ENCODE measurements at places on chromosomes 16 and 17.

- no peak for DNase-seq
These were observed 88.5 kb downstream of the SMG6 start for GRCh38 chr17:2214929-2215615.

GRCh38 chr17:43316522-43317142 lies 82.2 kb upstream of the ARL4D start:
- DNase-seq = no peak

DNA sequence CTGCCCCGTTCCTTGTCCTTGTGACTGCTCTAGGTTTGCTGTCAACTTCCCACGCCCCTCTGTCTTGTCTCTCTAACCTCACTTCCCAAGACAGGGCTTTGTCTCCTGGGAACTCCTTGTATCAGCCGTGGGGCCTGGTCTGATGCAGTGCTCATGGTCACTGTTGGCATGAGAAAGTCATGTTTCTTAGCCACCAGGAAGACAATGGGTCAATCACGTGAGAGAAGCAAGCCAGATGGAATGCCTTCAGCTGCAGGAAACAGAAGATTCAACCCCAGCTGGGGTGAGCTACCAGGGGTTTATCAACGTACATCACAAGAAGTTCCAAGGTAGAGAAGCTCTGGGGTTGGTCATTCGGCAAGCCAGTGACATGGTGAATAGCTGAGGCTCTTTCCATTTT lies 116.6 kb downstream of the IRF8 start:
- no peak for DNase-seq

GRCh38 chr17:78241277-78242023 lies 10.0 kb downstream of the TMEM235 start:
- no peak for DNase-seq

DNA sequence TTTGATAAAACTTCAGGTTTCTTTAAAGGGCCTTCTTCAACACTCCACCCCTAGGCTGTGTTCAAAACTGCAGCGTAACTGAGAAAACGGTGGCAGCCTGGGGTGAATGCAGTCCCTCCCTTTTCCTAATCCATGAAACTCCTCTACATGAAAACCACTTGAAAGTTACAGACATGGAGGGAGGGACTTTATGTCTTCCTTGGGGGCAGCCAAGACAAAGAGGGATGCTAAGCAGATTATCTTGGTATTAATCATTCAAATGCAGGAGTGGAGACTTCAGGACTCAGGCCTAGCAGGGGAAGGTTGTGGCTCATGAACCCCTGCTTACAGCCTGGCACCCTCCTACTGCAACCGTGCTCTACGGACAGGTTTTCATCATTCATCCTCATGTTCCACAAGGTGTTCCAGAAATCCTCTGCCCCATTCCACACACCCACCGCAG lies 46.8 kb downstream of the RNF112 start:
- no peak for DNase-seq

DNA sequence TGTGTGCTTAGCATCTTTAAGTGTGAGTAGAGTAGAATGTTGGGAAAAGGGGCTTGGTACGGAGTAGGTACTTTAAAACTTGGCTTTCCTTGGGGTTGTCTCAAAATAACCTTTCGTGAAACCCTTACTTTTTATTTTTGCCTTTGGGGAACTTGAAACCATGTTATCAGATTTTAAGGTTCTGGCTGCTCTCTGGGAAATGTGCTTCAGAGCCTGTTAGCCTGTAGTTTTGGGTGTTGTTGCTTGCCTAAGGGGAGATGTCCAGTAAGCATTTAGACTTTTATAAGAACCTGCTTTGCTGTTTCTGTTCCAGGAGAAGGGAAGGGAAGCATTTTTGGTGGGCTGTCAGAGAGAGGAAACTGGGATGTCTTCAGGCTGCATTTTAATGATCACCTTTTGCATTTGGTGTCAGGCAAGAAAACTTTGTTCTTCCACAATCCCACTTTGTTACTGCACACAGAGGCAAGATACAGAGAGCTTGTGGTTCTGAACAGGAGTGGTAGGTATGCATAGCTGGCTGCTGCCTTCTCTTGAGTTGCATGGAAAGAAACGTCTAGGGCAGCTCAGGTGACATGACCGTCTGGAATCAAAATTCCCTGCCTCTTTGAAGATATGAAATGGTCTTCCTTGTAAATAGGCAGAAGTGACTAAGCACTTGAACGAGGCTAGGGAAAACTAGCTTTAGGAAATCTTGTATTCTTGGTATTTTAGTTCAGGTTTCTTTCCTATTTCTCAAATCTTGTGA lies 1.7 kb downstream of the RABEP1 start:
- DNase-seq = no peak

- no peak for DNase-seq
These were observed 58.0 kb upstream of the HNF1B start for GRCh38 chr17:37802712-37803416.

DNA sequence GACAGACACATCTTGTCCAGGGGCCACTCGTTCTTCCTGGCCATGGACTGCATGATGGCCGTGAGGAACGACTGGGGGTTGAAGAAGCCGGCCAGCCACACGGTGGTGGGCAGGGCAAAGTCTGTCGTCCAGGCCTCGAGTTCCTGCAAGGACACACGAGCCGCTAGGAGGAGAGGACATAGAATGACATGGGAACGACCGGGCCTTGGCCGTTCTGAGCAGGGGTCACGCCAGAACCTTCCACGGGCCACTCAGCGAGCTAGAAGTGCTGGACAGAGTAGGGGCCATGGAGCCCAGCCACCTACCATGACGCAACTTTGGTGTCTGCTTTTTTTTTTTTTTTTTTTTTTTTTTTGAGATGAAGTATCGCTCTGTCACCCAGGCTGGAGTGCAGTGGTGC lies 47.0 kb downstream of the PGS1 start:
- no peak for DNase-seq

GRCh38 chr16:84096447-84097005 lies 20.2 kb downstream of the MBTPS1 start:
- DNase-seq = no peak

DNA sequence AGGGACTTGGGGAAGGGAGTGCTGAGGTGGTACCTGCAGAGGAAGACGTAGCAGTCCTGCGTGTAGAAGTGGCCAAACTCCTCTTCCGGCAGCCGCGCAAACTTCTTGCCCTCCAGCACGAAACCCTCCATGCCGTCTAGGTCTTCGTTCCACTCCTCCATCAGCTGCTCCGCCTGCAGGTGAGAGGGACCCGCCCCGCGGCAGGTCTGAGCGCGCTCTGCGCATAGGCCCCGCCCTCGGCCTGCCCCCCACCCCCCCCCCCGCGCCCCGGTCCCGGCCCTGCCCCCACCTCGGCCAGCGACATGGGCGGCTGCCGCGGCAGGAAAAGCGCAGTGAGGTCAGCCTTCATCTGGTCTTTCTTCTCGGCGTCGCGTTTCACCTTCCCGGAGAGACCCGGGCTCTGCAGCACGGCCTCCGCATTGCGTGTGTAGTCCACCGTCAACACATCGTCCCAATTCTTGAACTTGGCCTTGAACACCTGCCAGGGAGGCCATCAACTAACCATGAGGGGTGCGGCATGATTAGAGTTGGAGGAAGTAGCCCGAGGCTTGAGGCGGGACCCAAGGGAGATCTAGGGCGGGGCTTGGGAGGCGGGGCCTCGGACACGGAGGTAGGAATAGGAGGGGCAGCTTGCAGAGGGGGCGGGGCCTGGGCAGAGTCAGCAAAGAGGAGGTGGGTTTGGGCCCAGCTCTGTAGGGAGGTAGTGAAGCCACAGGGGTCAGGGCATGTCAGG lies 11.5 kb downstream of the FLII start:
- DNase-seq = no peak

- no peak for DNase-seq
These were observed 646.7 kb upstream of the SALL1 start for GRCh38 chr16:51797669-51798259.

- no peak for DNase-seq
These were observed 141.5 kb upstream of the MED13 start for GRCh38 chr17:62206550-62206949.

- no peak for DNase-seq
These were observed 49.7 kb downstream of the MARF1 start for GRCh38 chr16:15593235-15593634.

GRCh38 chr16:69513180-69513966 lies 52.4 kb upstream of the NFAT5 start:
- no peak for DNase-seq

- DNase-seq = no peak
These were observed 18.2 kb downstream of the METTL22 start for GRCh38 chr16:8639694-8640093.

DNA sequence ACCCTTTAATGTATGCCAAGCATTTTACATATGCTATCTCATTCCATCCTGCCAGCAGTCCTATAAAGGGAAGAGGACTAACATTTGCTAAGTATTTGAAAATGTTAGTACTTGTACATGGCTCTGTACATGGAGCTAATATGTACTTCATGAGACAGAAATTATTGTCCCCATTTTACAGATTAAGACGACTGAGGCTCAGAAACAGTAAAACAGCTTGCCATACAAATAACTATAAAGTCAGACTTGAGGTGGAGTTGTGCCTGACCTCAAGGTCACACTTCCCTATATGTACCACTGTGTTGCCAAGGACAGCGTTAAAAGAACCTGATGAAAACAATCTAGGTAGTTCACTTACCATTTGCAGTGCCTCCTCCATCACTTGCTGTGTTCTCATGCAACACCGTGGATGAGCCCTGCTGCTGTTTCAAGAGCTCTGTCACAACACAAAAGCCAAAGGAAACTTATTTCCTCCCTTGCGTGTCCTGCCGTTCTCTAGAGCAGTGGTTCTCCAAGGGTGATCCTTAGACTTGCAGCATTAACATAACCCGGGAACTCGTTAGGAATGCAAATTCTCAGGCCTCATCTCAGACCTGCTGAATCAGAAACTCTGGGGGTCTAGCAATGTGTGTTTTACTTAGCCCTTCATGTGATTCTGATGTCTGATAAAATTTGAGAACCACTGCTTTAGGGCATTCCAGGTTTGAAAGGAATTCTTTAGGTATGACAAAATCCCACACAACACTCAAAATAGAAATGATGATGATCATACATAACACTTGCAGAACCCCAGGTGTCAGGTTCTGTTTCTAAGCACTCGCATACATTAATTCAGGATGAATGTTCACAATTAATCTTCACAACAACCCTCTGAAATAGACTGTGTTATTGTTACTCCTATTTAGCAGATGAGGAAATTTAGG lies 51.2 kb upstream of the MTMR4 start:
- no peak for DNase-seq

- no peak for DNase-seq
These were observed 48.4 kb upstream of the ACSF3 start for GRCh38 chr16:89045181-89045815.

- no peak for DNase-seq
These were observed 222.3 kb upstream of the TNRC6C start for GRCh38 chr17:77736199-77736585.

- DNase-seq = no peak
These were observed 1.6 kb downstream of the NDUFB10 start for GRCh38 chr16:1960665-1961630.

- DNase-seq = no peak
These were observed 34.0 kb downstream of the OR1D5 start for GRCh38 chr17:3029213-3029913.

- DNase-seq = no peak
These were observed 11.6 kb upstream of the CES3 start for GRCh38 chr16:66949472-66949871.

GRCh38 chr17:6023036-6023831 lies 46.9 kb upstream of the WSCD1 start:
- no peak for DNase-seq

- no peak for DNase-seq
These were observed 8.0 kb downstream of the IGF2BP1 start for GRCh38 chr17:49005140-49005539.

DNA sequence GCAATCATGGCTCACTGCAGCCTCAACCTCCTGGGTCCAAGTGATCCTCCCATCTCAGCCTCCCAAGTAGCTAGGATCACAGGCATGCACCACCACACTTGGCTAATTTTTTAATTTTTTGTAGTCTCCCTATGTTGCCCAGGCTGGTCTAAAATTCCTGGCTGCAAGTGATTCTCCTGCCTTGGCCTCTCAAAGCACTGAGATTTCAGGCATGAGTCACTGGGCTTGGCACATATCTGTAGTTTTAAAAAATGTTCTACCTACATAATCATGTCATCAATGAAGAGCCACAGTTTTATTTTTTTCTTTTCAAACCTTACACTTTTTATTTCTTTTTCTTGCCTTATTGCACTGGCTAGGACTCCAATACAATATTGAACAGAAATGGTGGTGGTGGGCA lies 33.1 kb upstream of the COL1A1 start:
- DNase-seq = no peak

DNA sequence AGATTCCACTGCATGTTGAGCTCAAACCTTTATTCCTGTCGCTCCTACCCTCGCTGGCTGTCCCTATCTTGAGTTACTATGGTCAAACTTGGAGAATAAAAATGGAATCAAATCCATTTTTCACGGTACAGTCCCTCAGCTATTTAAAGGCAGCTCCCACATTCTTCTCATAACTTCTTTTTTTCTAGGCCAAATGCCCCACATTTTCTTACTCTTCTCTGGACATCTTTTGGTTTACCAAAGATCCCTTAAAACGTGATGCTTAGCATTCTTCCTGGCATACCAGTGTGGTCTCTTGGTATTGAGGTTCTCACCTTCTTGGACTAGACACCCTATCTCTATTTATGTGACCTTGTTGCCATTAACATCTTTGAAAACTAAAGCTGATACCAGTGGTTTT lies 48.3 kb upstream of the MAF start:
- DNase-seq = no peak

- DNase-seq = no peak
These were observed 8.9 kb upstream of the MYL4 start for GRCh38 chr17:47200325-47200664.

GRCh38 chr17:80169784-80170500 lies at the start of gene CARD14:
TSS of gene CARD14 (plus strand) at chr17:80170030. CDS start at chr17:80181439, 11,409 bp downstream.
- no peak for DNase-seq

GRCh38 chr16:24152826-24153225 lies 103.3 kb upstream of the CACNG3 start:
- no peak for DNase-seq

DNA sequence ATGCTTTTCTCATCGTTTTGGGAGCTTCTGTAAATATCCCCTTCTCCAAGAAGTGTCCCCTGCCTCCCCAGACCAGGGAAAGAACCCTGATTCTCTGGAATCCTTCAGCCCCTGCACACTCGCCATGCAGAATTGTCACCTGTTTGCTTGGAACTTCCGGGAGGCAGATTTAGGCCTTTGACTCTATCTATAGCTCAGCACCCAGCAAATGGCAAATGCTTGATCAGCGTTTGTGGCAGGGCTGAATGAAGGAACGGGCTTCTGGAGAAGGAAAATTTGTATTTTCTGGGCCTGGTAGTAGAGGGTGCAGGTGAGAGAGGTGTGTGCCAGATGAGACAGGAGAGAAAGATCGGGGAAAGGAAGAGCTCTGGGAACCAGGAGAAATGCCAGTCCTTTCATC lies 18.3 kb upstream of the CACNG4 start:
- no peak for DNase-seq

DNA sequence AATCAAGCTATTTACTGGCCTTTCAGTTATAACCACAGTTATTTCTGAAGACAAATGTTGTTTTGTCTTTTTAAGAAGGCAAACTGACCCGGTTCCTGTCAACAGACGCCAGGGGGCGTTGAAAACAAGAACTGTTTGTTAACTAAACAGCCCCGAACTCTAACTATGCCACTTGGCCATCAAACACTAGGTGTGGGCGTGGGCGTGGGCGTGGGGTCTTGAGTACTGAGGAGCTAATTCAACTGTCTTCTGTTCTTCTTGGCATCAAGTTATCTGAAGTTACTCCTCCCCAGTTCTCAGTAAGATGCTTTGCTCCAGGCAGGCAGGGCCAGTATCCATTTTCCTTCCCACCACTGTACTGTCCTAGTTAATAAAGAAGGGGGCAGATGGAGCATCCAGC lies 63.3 kb upstream of the MTMR4 start:
- peak; percentile 44 for DNase-seq

Data from effector CD4-positive, alpha-beta T cell (primary cell).